Astrocyte of the hippocampus (primary cell): ENCODE measurements at places on chromosomes 4 and X.
A peak's percentile ranks its signal among the peaks of the same experiment; 100 is the strongest.

GRCh38 chrX:136856551-136856950 is 24.0 kb downstream of the RBMX start:
- DNase-seq: no peak

DNA sequence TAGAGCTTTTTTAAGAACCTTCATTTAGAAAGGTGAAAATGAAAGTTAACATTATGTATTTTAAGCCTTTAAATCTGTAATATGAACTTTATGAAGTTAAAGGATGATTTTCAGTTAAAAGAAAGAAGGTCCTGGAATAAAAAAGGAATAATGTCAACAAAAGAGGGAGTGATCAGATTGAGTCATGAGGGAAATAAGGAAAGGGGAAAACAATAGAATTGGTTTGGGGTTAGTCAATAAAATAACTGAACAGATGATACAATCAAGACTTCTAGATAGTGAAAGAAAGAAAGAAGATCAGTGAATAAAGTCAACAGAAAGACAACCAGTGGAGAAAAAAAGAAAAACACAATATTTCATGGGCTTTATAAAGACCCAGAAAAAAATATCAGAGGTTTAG is 291.6 kb upstream of the ARSJ start:
- DNase-seq: no peak

DNA sequence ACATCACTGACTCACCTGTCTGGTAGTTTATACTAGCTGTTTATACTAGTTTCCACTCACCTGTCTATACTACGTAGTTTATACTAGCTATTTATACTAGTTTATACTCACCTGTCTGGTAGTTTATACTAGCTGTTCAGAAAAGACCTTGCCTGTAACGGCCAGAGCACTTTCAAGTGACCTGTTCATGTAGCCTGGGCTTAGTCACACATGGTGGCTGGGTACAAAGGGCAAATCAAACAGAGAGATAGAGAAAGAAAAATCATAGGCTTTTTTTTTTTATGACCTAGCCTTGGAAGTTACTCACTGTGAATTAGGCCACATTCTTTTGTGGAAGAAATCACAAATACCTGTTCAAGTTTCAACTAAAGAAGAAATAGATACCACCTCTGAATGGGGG is 30.7 kb upstream of the SPANXN4 start:
- no peak for DNase-seq

DNA sequence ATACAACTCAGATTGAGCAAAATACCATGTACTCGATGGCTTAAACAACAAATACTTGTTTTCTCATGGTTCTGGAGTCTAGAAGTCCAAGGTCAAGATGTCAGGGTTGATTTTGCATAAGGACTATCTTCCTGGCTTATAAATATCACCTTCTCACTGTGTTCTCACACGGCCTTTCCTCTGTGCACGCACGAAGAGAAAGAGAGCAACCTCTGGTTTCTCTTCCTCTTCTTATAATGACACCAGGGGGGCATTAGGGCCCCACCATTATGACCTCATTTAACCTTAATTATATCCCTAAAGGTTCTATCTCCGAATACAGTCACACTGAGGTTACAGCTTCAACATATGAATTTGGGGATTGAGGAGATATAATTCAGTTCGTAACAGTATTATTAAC is 504.0 kb downstream of the MAGEE1 start:
- no peak for DNase-seq

DNA sequence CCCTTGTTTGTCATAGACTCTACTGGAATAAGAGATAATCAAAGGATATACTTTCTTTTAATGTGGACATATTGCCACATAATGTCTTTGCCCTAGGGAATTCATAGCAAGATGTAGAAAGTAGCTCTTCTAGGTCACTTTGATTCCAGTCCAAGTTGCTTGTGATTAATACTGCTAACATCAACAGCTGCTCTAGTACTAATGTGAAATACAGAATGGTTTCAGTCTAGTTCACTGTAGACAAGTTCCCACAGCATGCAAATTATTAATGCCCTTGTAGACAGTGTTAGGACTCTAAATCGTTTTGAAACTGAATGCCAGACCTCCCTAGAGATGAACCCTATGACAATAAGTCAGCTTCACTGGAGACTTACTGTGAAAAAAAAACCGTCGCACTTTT is 494.6 kb upstream of the ATOH1 start:
- no peak for DNase-seq

- DNase-seq: no peak
Measured at GRCh38 chrX:39507617-39508299, 590.0 kb downstream of the BCOR start.

DNA sequence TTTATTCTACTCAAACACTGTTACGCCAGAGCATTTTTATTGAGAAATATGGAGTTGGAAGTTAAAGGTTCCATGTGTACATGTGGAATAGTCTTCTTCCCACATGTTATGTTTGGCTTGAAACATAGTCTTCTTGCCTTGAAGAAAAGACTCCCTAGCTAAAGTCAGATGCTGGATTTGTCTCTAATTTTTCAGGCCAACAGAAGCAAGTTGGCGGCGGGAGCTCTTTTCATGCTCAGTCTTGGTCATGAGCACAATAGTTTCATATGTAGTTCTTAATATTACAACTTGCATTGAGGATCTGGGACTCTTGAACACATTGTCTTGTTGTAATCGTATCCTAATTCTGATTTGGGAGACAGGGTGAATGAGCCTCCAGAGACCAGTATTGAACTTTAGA is 19.4 kb downstream of the SEPTIN11 start:
- DNase-seq: no peak

GRCh38 chr4:69707807-69708206 is 52.6 kb downstream of the SULT1B1 start:
- DNase-seq: no peak

GRCh38 chr4:55089916-55090315 is 35.5 kb downstream of the KDR start:
- no peak for DNase-seq

DNA sequence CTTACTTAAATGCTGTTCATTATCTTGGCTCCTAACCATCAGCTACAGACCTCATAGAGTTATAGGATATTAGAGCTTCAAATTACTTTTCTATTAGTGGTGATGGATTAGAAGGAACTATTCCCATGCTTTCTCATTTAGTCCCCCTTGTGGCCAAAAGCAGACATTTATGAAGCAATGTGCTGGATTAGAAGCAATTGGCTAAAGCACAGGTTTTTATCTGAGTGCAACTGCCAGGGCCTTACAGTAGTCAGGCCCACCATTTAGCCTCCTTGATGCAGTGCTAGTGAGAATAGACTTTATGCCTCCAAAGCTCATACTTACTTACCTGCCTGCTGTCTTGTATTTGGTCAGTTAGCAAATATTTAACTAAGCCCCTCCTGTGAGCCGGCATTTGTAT is 93.0 kb downstream of the TSPAN7 start:
- DNase-seq: peak; percentile 51

GRCh38 chr4:2284934-2285612 is 23.2 kb upstream of the MXD4 start:
- peak; percentile 63 for DNase-seq

- peak; percentile 16 for DNase-seq
Measured at GRCh38 chrX:46251755-46252154, 293.5 kb downstream of the ZNF674 start.

- DNase-seq: peak; percentile 2
Measured at GRCh38 chr4:27595571-27596360, 735.1 kb downstream of the STIM2 start.

GRCh38 chr4:1523907-1524636 is 117.8 kb upstream of the NKX1-1 start:
- DNase-seq: no peak

DNA sequence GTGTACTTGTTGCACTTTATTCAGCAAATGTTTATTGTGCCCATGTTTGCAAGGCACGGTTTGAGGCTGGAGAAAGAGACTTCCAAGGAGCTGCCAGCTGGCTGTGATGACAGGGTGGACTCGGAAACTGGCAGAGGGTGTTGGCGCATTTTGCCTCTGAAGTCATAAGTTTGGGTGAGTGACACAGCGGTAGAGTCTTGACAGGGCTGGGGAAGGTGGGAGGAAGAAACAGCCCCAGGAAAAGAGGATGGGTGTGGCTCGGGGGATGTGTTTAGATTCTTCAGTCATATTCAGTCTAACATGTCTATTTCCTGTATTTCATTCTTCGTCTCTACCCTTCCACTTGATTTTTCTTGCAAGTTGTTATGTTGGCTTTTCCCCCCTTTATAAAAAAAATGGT is 77.0 kb upstream of the STOX2 start:
- no peak for DNase-seq

DNA sequence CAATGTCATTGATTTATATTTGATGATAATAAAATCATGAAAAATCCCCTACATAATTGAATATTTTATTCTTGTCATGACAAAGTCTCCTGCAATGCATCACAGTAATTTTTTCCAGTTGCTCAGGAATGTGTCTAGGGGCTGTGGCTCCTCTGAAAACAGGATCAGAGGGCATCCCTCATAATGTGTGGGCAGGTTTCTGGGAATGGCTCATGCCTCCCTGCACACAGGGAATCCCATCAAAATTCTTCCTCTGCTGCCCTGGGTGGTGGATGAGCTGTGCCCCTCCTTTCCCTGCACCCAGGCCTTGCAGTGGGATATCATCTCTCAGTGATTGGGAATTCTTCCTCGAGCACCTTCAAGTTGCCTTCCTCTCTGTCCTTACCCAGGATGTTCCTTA is 20.4 kb upstream of the PUDP start:
- peak; percentile 38 for DNase-seq

- no peak for DNase-seq
Measured at GRCh38 chrX:72358313-72358712, 52.6 kb upstream of the CITED1 start.

GRCh38 chrX:45714866-45715265 is 514.2 kb upstream of the DIPK2B start:
- DNase-seq: peak; percentile 49

DNA sequence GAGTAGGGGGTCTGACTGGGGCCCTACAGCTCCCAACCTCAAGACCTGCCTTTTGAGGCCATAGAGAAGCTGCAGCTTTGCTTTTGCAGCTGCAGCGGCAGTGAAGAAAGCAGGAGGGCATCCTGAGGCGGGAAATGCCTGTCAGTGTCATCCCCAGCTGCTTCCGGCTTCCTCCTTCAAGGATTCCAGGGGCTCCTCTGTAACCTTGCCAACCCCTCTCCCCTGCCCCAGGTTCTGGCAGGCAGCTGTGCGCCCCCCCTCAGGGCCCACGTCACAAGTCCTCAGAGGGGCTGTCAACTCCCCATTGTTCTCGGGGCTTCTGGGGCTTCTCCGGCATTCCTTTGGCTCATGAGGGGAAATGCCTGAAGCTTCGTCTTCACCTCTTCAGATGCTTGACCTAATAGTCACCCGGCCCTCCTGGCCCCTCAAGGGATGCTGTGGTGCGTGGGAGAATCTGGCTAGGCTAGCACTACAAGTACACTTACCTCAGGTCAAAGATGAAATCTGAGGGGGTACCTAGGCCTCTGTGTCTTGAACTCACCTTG is 31.9 kb downstream of the APLN start:
- DNase-seq: peak; percentile 70

GRCh38 chr4:74322301-74322700 is 14.0 kb downstream of the EPGN start:
- DNase-seq: no peak

GRCh38 chr4:147739239-147739823 is 7.4 kb downstream of the ARHGAP10 start:
- no peak for DNase-seq

DNA sequence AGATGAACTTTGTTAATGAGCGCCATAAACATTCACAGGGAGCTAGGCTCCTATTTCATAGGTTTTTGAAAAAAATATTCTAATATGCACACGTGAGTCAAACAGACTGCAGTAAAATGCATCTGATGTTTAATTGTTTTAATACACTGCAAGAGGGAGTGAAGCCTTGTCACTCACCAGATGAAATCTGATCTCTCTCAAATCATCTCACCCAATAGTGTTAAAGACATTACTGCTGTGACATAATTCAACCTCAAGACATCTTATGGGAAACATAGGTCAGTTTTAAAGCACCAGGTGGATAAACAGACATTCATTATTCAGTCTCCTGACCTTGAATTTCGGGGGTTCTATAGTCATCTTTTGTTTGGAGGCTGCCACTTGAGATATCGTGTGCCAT is 148.3 kb downstream of the MAML3 start:
- no peak for DNase-seq

DNA sequence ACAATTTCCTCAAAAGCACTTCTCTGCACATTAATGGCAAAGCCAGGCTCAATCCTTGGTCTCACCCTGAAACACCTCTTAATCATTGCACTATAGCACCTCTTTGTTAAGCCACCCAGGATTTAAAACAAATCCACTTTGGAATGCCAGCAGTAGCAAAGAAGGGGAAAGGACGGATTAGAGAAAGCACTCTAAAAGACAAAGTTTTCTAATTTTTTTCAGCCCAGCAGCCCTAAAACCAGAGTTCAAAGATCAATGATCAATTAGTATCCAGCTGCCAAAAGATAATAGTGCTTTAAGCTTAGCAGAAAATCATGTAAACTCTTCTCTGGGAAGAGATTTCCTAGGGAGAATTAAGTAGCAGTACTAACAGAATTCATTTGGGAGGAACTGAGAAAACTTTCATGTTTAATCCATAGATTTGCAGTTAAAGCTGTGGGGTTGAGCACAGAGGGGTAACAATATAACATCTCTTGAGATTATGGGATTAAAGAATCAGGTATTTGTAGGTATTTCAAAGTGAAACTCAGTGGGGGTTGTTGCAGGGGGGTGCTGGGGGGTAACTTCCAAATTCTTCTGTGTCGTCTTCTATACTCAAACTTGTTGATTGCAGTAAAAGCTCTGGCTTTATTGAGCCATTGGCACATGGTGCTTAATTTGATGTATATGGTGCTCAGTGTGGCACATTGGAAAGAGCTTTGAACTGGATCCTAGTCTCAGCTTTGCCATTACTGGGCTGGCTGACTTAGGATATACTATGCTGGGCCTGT is 61.8 kb downstream of the LRRC66 start:
- DNase-seq: no peak

- peak; percentile 56 for DNase-seq
Measured at GRCh38 chrX:149003863-149004660, 501.0 kb downstream of the IDS start.

DNA sequence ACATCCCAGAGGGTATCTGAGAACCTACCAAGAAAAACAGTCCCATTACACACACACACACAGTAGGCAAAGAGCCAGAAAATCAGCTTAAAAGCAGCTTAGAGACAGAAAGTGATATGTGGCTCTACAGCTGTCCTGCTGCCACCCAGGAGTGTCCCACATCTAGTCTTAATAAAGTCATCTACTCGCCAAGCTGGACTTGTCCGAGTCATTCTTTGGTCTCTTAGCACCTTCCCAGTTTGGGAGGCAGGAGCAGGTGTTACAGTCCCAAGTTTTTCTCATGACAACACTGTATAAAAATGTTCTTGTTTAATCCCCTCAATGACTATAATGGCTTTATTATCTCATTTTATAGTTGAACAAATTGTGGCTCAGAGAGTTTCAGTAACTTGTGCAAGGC is 252.5 kb upstream of the CASK start:
- DNase-seq: no peak

DNA sequence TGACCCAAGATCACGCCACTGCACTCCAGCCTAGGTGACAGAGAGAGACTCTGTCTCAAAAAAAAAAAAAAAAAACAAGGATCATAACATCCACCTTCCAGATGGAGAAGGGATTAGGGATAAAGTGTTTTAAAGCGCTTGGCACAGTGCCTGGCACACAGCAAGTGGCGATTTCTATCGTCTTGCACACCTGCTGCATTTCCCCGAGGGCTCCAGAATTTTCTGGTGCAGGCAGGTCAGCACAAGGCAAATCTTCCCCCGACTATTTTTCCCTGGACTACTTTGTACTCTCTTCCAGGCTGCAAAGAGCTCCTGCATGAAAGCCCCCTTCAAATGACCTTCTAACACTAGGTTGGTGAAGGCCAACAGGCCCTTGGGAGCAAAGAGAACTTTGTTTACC is 57.3 kb downstream of the APBB2 start:
- DNase-seq: no peak
